ENCODE measurements at places on chromosomes 6 and 20. TPM values are rescaled to one million over a fixed set of nuclear protein-coding genes. Genes with fewer than 3 reads are reported as not detected.

Gene ENPP1
- polyA plus RNA-seq = 3.2 TPM

GRCh38 chr20:17473659-17474058 lies 57.5 kb downstream of the BFSP1 start:
- no peak for DNase-seq

- no peak for DNase-seq
Observed at GRCh38 chr6:170436209-170436809, 116.8 kb downstream of the PSMB1 start.

- DNase-seq = no peak
Observed at GRCh38 chr6:28841290-28841689, 82.5 kb downstream of the TRIM27 start.

DNA sequence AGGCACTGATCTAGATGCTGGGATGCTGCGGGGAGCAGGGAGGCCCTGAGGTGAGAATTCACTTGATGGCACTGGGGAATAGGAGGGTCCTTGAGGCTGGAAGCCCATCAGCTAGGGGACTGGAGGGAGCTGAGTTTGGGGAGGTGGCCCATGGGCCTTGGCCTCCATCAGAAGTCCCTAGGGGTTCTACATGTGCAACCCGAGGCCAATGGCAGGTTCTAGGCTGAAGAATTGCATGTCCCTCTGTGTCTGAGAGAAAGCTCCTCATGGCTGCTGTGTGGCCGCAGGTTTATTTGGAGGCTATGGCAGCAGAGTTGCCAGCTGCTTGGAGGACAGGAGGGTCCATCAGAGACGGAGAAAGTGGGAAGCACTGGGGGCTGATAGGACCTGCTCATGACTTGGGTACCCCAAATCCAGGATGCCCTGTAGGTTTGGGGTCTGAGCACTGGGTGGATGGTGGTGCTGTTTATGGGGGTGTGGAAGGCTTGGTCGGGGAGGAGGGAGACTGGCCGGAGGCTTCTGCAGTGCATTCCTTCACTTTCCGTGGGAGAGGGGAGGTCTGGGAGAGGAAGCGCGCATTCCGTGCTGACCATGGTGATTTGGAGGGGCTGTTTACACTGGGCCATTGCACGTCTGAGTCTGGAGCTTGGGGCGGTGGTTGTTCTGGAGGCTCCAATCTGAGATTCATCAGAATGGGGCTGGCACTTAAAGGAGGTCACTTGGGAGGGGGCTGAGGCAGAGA lies 24.8 kb upstream of the PHACTR3 start:
- no peak for DNase-seq

GRCh38 chr6:85449388-85449817 lies 480 bp upstream of the NT5E start:
- peak; percentile 35 for DNase-seq

DNA sequence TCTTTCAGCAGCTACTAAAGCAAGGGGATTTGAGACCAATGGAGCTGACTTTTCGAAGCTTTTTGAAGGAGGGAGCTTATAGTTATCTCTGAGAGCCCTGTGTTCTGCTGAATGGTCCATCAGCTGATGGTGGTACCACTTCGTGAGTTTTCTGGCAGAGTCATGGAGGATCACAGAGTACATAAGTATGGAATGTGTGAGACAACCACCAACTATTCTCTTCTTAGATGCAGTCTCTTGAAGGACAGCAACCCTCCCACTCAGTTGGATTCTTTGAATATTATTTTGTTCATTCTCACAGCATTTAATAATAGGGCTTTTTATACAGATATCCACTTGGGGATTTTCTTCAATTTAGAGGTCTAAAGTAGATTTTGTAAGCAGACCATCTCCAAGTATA lies 75.3 kb downstream of the ELOVL2 start:
- DNase-seq = no peak
